Stimulated activated CD4-positive, alpha-beta T cell treated with anti-CD3 and anti-CD28 coated beads, Interleukin-1b, Interleukin-23, amount 100 ng/mL, for 4 hours (primary cell): ENCODE measurements at places on chromosomes 5 and 9.

DNA sequence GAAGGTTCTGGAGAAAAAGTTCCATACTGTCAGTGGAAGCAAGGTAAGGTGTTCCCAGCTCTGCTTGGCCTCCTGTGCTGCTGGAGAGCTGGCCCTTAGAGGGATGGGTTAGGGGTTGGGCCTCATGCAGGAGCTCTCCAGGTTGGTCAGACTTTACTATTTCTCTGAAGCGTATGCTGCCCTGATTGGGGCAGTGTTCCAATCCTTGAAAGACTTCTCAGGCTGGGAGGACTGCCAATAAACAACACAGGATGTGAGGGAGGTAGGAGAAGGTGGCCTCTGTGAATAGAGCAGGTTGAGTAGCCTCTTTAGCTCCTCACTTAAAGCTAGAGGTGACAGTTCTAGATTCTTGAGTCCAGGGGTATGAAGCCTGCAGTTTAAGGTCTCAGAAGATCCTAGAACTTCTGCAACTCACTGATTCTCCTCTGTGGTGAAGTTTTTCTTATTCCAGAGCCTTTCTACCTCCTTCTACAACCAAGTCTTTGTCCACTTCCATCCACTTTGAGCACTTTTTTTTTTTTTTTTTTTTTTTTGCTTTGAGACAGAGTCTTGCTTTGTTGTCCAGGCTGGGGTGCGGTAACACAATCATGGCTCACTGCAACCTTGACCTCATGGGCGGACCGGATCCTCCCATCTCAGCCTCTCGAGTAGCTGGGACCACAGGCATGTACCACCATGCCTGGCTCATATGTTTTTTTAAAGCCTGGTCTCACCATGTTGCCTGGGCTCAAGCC, 3.0 kb downstream of the HNRNPAB start:
- DNase-seq, result no peak

- no peak for DNase-seq
These were observed 13.2 kb downstream of the NADK2 start for GRCh38 chr5:36228505-36228904.

GRCh38 chr9:7580568-7580967, 219.0 kb downstream of the DMAC1 start:
- DNase-seq, result no peak

DNA sequence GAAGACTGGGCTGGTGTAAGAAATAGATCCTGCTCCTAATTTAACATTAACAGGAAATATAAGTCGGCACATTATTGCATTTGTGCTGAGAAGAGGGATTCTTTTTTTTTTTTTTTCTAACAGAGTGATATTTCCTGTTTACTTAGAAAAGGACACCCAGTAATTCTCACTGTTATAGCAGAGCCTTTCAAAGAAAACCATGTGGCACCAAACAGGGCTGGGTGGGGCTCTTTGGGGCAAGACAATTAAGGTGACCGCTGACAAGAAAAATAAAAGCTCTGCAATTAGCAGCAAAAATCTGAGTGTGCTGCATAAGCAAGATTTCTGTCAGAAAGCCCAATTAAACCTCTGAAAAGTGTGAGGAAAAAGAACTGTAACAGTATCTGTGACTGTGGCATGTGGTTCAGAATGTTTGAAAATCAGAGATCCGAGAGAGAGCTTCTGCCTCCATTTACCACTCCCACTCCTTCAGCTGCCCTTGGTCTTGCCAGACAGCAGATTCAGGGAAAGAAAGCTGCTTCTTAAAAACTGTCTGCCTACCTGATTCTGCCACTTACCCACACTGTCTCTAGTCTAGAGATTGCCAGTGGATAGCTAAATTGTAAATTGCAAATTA, 77.1 kb upstream of the IQGAP2 start:
- no peak for DNase-seq

DNA sequence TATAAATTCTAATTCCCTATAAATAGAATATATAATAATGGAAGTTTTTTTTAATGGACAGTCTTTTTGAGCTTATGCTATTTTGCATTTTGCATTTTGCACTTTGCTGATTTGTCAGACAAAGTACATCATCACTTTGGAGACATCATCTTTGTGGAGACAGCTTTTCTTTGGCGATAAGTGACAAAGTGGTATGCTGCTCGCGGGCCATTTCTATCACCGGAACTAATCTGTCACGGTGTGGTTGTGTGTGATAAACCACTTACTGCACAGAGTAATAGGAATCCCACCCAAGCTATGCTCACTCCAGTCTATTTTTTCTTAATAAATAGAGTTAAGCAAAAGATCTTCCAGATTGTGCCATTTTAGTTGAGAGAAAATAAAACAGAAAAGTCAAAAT, 133.1 kb downstream of the MACIR start:
- no peak for DNase-seq

DNA sequence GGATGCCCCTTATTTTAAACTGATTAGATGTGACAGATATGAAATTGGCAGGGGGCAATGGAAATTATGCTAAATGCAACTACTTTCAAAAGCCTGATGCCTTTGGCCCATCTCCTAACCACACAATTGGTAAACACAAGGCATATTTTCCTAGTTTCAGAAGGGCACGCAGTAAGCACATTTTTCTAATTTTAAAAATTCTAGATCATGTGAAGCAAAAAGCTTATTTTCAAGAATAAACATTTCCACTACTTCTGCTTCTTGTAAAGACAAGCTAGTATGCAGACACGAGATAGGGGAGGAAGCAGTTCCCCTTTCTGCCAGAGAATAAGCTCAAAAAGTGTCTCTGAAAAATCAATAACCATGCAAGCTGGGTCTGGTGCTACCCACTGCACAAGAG, 67.7 kb downstream of the ABCA1 start:
- no peak for DNase-seq

DNA sequence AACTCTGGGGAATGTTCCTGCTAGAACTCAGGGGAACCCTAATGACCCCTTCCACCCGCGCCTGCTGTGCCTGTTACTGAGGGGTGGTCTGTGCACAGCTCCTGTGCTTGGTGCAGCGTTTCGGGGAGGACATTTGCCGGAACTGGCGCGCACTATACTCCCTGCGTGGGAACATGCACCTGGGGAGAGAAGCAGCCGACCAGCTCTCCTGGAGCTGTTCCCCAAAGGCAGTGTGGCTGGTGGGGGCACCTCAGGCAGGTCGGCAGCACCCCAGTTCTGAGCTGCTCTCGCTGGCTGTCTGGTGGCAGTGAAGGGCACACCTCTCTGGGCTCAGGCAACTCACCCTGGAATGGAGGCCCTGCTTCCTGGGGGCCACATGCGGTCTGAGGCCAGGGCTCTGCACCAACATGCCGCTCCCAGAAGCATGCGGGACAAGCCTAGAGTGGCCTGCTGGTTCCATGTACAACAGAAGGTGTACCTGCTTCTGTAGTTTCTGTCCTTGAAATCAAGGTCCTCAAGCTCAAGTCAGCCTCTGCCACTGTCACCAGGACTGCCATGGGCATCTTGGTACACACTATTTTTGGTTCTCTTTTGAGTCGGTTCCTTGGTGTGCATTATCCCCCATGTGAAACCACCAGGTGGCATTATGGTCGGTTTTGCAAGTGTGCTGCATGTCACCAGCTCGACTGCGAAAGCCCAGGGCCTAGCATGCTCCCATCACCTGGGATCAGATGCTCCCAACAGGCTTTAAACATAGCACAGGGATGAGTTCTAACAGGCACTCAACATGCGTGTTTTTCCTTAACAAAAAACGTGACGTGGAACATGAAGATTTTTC, 7.8 kb upstream of the MRNIP start:
- DNase-seq, result no peak

DNA sequence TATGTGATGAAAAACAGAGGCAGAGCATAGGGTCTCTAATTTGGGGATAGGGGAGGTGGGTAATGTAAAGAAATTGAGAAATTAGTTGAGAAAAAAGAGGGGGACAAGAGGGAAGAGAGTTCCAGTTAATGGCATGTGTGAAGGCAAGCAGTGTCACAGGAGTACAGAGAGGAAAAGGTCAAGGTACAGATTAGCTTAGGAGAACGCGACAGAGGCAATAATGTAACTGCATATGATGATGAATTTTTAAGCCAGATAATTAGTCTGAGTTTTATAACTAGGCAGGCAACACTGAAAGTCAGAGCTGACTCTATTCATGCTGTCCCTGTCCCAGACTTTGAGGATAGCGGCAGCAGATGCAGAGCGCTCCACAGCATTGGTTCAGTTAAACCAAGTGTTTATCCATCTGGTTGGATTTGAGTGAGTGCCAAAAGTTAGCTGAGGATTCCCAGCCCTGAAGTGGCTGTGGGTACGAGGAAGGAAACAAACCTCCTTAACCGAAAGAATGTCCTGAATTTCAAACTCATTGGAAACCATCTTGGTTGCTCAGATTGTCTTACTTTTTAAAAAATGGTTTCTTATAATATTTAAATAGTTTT, 315.2 kb downstream of the ARHGAP26 start:
- no peak for DNase-seq

DNA sequence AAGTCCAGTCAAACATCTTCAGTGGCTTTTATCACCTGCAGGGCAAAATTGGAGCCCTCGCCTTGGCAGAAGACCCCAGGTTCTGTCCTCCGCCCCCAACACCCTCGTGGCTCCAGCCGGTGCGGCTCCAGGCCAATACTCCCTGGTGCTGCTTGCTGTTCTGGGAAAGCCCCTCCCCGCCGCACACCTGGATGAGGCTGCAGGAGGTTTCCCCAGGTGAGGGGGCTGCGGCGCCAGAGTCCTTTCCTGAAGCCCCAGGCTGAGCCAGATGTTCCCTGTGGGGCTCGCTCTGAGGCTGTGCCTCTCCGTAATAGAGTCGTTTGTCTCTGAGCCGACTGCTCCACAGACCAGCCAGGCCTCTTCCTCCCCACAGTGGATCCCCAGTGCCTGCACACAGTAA, 375.4 kb upstream of the IRX1 start:
- no peak for DNase-seq
